ENCODE measurements at places on chromosomes 2 and 18.
A peak's percentile ranks its signal among the peaks of the same experiment; 100 is the strongest.

- no peak for DNase-seq
These were observed 48.1 kb downstream of the MERTK start for GRCh38 chr2:111946294-111947114.

GRCh38 chr18:54671291-54671881 lies 80.3 kb downstream of the DYNAP start:
- no peak for DNase-seq

- DNase-seq = no peak
These were observed 231.7 kb downstream of the GBX2 start for GRCh38 chr2:235936493-235936892.

GRCh38 chr18:25123438-25124232 lies 228.3 kb downstream of the ZNF521 start:
- no peak for DNase-seq

DNA sequence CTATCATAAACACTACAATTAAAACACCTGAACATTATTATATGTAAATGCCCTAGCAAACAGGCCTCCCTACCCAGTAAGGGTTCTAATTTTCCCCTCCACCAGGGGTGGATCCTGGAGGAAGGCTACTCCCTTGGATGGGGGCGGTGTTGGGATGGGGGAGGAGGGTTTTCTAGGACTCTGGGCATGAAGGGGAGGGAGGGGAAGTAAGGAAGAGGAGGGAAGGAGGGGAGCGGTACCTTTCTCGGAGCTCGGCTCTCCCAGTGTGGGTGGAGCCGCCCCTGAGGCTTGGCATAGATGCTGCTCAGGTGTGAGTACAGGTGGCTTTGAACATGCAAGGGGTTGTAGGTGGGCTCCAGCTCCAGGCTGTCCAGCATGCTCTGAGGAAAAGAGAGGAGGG lies 5.4 kb downstream of the DOK1 start:
- DNase-seq = no peak

DNA sequence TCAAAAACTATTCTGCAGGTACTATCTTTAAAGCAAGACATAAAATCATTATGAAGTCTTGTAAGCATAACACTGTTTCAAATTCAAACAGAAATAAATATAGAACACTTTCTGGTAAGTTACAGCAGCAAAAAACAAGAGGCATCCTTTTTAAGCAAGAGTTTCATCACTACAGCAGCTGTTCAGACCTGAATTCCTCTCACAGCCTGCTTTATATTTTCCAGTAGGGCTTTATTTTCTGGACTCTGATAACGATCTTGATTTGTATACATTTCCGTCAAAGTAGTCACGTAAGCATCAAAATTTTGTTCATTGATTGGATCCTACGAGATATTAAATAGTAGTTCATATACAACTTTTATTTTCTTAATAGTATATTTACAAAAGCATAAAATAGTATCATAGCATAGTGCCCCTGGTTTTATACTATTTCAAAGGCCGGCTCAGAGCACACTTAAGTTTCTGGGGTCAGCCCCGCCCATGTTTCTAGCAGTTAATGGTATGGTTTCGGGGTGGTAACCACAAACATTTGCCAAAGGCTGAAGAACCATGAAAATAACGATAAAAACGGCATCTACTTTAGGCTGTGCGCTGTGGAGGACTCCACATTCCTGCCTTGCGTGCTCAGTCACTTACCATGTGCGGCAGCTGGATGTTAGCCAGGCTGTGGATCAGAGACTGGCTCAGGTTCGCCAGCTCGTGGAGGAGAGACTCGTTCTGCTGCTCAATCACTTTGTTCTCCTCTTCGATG lies 47.5 kb upstream of the PXDN start:
- no peak for DNase-seq

- no peak for DNase-seq
These were observed 36.8 kb downstream of the HRH4 start for GRCh38 chr18:24497031-24497754.

- no peak for DNase-seq
These were observed 1680.3 kb upstream of the PIK3C3 start for GRCh38 chr18:40274618-40275196.

- no peak for DNase-seq
These were observed 142.1 kb downstream of the SLC4A10 start for GRCh38 chr2:161766334-161766733.

- no peak for DNase-seq
These were observed 1082.5 kb upstream of the GYPC start for GRCh38 chr2:125573432-125573831.

- DNase-seq = no peak
These were observed 1315.4 kb upstream of the CHAC2 start for GRCh38 chr2:52452201-52452600.

DNA sequence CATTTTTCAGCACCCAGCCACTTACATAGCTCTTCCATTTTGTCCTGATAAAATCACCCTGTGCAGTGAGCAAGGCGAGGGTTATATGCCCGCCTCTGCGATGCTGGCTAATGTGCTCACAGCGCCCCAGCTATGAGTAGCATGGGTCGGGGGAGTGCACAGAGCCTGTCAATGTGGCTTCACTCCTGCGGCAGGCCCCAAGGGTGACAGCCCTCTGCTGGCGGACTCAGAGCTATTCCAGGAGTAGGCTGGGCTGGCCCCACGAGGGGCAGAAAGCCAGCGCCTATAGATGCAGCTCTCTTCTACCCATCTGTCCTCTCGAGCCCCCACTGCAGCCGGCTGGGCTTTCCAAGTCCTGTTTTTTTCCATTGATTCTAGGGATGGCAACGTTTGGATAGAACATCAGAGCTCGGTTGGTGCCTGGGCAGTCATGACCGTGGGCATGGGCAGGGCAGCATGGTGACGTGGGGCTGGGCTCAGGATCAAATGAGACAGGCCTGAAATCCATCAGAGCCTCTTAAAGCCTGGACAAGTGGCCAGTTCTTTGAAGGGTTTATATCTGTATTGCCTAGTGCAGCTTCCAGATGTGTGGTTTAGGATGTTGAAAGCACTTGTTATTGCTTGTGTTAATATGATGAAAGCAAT lies 134.7 kb downstream of the MCFD2 start:
- no peak for DNase-seq

GRCh38 chr2:49686897-49687442 lies 532.7 kb upstream of the FSHR start:
- DNase-seq = no peak

- no peak for DNase-seq
These were observed 435.1 kb downstream of the MTX2 start for GRCh38 chr2:176704282-176704858.

- DNase-seq = no peak
These were observed 24.4 kb downstream of the MLPH start for GRCh38 chr2:237511433-237511832.

- DNase-seq = no peak
These were observed 112.1 kb upstream of the HAAO start for GRCh38 chr2:42904576-42904876.

DNA sequence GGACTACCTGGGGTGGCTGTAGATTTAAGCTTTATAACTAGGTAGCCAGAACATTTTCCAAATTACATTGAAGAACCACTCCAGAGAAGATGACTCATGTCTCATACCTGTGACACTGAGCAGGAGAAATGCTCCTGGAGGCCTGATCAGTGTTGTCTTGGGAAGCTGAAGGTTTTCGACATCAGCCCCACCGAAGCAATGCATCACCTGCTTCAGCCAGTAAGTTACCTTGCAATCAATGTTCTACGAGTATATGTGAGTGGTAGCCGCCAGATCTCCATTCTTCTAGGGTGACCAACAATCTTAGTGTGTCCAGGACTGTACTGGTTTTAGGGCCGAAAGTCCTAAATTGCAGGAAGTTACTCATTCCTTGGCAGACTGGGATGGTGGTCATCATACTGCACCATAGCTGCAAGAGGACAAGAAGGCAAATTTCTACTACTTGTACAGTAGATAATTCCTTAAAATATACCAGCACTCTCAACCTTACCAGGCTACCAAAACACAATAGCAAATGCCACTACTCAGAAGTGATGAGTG lies 109.3 kb upstream of the LINC00305 start:
- no peak for DNase-seq

DNA sequence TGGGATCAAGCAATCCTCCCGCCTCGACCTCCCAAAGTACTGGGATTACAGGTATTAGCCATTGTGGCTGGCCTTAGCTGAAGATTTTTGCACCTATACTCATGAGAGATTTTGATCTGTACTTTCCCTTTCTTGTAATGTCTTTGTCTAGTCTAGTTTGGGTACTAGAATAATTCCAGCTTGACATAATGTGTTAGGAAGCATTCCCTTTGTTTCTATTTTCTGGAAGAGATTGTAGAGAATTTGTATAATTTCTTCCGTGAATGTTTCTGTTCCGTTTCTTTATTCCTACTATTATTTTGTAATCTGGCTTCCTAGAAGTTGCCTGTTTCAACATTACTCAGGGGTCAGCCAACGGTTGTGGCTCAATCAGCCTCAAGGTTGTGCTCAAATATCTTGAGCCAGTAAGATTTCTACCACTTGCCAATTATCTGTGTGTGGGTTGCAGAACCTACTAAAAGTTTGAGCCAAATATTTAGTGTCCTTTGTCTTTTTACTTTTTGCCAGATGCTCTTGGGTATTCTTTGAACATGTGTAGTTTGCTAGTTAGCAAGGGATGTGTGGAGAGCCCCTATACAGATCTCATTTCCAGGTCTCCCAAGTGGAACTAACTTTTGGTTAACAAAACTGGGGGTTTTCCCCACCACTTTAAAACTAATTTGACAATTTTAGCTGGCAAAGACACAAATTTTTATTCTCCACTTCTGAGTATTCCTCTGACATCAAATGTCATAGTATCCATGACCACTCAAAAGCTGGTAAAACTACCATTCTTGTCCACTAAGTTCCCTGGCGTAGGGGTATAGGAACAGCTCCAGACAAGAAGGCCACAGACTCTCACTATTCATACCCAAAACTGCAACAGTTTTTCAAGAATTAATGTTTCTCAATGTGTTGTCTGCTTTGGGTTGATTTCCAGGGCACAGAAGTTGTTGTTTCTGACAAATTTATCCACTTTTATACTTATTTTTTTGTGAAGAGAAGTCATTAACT lies 42.8 kb upstream of the BAZ2B start:
- no peak for DNase-seq

GRCh38 chr2:20796374-20796791 lies 26.5 kb downstream of the LDAH start:
- DNase-seq = no peak

DNA sequence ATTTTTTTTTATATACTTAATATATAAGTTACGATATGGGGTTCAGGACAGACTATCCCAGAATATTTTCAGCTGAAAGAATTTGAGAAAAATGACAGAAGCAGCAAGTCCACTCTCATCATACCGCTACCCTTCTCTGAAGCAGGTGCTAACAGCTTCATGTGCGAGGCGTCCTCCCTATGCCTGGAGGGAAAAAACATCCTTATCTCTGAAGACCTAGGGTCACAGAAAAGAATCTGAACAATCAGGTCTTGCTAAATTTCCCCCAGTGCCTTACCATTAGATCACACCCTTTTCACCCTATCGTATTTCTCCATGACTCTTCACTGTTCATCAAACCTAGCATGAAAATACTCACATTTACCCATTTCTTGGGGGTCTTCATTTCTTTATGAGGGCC lies 51.9 kb upstream of the CREB1 start:
- no peak for DNase-seq

DNA sequence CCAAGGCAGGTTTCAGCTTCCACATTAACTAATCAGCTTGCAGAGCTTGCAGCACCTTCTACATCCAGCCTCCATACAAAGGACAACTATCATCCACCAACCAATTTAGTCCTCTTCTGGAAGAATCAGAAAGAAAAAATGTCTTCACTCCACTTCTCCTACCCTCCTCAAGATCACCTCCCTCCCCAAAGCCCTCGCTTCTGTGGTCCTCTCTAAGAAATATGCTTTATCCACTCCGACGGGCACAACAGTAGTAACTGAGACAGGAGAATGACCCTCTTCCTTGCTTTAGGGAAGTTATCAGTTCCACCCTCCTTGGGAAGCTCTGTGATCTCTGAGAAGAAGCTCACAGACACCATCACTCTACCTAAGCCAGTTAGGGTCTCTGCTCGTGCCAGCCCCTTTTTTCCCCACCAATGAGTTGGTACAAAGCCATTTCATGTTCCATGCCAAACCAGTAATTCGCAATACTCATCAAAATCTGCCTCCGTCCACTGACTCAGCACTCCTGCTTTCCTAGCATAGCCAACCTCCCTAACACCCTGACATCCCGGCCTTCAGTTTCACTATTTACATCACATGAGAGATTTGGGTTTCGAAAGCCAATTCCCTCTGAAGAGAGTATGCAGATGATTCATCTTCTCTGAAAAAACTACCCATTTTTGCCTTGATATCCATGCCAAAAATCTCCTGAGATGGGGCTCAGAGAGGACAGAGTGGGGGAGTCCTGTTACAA lies 114.1 kb upstream of the PKDCC start:
- DNase-seq = no peak

- DNase-seq = peak; percentile 79
These were observed at the start of gene ITGA6 for GRCh38 chr2:172427256-172427989. ITGA6 (plus strand) TSS chr2:172427586.

DNA sequence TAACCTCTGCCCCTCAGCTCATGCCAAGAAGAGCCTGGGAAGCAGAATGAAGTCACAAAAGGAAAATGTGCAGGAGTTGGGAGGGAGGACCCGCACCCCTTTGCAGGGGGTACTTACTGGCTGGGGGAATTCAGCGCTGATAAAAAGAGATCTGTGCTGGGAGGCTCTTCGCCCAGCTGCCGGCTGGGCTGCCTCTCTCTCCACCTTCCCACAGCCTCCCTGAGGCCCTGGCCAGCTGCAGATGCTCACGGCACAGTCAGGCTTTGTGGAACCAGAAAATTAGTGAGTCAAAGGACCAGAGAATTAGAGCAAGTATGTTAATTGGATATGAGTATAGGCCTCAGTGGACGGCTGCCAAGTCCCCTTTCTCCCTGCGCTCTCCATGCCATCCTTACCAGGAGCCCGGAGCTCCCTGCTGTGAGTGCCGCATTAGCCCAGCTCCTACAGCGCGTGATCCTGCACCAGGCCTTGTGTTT lies 181.7 kb upstream of the SH3BP4 start:
- DNase-seq = no peak

GRCh38 chr2:45288532-45289417 lies 279.5 kb upstream of the SIX2 start:
- DNase-seq = no peak

- DNase-seq = no peak
These were observed 14.1 kb downstream of the RIF1 start for GRCh38 chr2:151423760-151424159.

DNA sequence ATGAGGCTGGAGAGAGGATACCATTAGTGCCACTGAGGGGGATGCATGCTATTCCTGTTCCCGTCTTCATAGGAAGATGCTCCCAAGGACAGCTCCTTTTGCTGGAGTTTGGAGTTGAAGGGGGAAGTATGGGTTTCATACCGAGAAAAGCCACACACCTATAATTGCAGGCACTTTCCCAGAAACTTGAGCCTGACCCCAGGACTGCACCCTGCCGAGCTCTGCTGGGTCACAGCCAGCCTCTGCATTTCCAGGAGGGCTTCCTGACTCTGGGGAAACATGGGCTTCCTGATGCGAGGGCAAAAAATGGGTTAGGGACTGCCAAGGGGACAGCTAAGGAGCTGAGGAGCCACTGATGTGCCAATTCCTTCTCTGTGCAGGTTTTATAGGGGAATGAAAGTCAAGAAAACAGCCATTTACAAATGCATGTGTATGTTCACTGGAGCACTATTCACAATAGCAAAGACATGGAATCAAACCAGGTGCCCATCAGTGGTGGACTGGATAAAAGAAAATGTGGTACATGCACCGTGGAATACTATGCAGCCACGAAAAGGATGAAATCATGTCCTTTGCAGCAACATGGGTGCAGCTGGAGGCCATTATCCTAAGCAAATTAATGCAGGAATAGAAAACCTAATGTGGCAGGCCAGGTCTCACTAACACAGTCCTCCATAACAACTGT lies 104.5 kb downstream of the ACAA2 start:
- no peak for DNase-seq
